ENCODE measurements at places on chromosomes 16 and 17.

- DNase-seq: peak; percentile 1
Observed at GRCh38 chr16:50925758-50926357, 184.0 kb downstream of the CYLD start.

- DNase-seq: no peak
Observed at GRCh38 chr17:57939797-57940196, 15.4 kb downstream of the CUEDC1 start.

DNA sequence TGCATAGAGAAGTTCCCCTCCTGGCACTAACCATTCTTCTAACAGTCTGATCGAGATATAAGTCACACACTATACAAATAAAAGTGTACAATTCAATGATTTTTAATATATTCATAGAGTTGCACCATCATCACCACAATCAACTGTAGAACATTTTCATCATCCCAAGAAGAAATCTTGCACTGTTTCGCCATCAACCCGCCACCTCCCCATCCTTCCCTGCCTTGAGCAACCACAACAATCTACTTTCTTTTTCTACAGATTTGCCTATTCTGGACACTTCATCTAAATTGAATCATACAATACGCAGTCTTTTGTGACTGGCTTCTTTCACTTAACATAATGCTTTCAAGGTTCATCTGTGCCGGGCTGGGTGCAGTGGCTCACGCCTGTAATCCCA, 33.0 kb upstream of the GUCY2D start:
- no peak for DNase-seq

DNA sequence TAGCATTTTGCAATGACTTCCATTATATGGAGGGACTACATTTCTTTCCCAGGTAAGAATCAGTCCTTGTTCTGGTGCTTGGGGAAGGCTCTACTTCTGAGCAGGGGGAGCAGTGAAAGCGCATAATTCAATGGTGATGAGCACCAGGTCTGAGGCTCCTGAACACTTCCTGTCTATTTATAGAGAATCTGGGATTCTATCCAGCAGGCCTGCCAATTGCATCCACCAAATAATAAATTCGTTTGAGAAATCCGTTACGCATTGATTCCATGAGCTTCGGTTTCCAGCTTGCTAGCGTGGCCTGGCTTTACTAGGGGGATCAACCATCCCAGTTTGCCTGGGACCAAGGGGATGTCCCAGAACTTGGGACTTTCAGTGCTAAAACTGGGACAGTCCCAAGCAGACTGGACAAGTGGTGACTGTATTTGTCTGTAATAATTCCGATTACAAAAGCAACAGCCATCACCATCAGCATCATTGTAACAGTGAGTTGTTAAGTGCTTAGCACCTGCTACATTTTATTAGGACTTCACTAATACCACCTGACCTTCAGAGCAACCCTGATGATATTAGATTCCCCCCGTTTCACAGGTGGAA, 349.9 kb downstream of the MAF start:
- no peak for DNase-seq

- DNase-seq: no peak
Observed at GRCh38 chr17:13154930-13155329, 137.1 kb upstream of the ELAC2 start.

DNA sequence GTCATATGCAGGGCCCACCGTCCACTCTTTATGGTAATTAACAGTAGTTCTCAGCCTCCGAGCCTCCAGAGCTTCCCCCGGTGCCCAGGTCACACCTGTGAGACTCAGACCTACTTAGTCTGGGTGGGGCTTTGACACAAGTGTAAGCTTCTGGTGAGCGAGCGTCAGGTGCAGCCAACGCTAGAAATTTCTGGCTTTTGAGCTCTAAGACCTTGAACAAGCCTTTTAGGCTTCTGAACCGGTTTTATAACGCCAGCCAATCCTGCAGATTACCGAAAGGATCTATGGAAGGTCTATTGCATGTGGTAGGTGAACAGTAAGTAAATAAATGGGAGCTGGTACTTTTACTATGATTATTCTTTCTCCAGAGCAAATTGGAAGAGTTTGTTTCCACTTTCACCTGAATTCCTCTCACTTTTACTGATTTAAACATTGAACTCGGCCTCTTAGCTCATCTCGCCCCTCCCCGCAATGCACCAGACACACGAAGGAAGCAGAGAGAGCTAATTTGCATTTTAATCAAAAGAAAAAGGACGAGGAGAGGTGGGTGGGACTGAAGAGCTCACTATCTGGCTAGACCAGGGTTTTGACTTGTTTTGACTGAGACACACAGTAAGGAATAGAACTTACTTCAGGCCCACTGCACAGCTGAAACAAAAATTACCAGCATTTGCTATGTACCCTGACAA, 47.1 kb downstream of the ABAT start:
- no peak for DNase-seq

DNA sequence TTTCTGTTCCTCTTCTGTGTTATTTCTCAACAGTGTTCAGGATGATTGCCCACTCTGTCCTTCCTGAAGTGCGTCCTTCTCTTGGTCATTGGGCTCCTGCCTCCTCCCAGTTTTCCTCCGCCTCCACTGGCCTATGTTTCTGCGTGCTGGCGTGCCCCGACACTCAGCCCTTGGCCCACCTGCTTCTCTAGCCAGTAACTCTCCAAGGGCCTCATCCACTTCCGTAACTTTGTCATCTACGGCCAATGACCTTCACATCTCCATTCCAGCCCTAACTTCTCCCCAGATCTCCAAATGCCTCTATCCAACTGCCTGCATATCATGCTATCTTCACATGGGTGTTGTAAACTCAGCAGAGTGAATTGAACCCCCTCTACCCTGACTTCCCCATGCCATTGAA, 39.6 kb upstream of the RPL38 start:
- no peak for DNase-seq

- no peak for DNase-seq
Observed at GRCh38 chr16:14545346-14545884, 84.6 kb downstream of the PARN start.

GRCh38 chr16:86577314-86577971, 906 bp upstream of the FOXL1 start:
- no peak for DNase-seq

DNA sequence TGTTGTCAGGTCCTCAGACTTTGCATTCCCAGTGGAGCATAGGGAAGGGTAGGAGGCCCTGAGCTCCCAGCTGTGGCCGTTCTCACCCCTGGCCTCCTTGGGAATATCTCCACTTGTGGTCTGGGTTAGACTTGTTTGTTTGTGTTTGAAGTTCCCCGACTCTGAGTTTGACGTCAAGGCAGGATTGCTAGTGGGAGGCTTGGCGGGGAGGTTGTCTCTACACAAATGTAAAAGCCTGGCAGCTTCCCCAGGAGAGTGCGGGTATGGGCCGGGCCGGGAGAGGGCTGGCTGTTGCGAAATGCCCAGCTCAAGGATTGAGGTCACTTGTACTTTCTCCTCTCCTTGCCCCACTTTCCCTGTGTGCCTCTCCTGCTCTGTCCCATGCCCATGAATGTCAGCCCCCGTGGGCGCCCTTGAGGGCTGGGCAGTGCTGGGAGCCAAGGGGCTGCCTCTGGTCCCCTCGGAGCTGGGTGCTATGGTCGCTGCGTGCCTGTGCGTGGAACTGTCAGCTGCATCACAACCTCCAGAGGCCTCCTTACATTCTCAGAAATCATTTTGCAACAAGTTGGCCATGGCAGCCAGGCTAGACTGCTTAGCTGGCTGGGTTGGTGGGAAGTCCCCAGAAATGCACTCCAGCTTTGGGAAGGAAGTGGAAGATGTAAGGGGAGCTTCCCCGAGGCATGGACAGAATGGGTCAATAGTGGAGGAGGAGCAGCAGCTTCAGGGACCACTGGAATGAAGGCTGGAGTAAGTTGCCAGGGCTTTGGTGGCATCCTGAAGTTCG, 84.3 kb downstream of the KSR1 start:
- peak; percentile 58 for DNase-seq

DNA sequence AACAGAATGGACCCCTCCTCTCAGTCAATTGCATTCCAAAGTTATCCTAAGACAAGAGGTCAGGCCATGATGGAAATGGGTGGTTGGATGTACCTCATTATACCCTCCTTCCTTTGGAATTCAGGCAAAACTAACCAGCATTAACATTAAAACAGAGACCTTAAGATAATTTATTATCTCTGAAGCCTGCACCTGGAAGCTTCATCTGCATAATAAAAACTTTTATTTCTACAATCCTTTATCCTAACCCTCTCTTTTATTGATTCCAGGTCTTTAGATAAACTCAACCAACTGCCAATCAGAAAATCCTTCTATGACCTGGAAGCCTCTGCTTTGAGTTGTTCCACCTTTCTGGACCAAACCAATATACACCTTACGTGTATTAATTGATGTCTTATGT, 49.0 kb downstream of the ACSM1 start:
- DNase-seq: no peak

GRCh38 chr17:4931963-4932362, at the start of gene GP1BA:
Gene GP1BA, plus strand, starts transcription at chr17:4932277. Its CDS starts 328 bp downstream, at chr17:4932605.
- no peak for DNase-seq

GRCh38 chr17:57255182-57255775, 1.0 kb upstream of the MSI2 start:
- no peak for DNase-seq

- DNase-seq: no peak
Observed at GRCh38 chr17:47692137-47692894, 1.6 kb upstream of the TBKBP1 start.

- DNase-seq: no peak
Observed at GRCh38 chr17:67751101-67752074, 33.7 kb downstream of the NOL11 start.

DNA sequence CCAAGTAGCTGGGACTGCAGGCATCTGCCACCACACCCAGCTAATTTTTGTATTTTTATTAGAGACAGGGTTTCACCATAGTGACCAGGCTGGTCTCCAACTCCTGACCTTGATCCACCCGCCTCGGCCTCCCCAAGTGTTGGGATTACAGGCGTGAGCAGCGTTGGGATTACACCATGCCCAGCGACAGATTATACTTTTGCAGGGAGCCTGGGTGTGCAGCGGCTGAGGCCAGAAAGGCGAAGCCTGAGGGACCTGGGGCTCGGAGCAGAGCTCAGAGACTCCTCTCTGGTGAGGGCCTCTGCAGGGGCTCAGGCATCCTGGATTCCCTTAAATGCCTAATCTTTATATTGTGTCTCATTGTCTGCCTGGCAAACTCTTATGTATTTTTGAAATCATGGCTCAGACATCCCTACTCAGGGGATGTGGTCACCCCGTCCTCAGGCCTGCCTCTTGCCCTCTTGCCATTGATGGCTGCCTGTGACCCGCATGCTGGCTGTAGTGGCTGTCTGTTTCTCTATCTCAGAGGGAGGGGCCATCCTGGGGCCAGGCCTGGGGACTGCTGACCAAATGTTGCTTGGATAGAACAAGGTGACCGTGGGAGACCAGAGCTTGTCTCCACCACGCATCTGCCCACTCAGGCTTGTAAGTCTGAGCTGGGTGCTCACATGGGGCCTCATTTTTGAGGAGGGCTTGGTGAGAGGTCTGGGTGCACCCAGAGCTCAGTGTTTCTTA, 42.6 kb downstream of the B9D1 start:
- no peak for DNase-seq

DNA sequence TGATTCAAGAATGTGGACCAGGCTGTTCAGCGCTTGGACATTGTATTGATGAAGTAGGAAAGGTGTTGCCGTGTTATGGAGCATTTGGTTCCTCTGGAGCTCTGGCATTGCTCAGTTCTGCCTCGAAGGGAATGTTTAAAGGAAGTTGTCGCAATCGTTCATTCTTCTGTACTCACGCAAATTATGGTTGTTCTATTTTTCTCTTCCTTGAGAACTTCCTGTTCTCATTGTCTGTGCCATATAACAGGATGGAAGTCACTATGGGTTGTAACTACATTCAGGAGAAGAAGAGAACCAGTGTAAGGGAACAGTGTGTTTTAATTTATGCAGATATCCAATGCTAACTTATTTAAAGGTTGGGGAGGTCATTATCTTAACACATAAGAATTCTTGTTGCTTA, 13.0 kb downstream of the PCTP start:
- DNase-seq: no peak

DNA sequence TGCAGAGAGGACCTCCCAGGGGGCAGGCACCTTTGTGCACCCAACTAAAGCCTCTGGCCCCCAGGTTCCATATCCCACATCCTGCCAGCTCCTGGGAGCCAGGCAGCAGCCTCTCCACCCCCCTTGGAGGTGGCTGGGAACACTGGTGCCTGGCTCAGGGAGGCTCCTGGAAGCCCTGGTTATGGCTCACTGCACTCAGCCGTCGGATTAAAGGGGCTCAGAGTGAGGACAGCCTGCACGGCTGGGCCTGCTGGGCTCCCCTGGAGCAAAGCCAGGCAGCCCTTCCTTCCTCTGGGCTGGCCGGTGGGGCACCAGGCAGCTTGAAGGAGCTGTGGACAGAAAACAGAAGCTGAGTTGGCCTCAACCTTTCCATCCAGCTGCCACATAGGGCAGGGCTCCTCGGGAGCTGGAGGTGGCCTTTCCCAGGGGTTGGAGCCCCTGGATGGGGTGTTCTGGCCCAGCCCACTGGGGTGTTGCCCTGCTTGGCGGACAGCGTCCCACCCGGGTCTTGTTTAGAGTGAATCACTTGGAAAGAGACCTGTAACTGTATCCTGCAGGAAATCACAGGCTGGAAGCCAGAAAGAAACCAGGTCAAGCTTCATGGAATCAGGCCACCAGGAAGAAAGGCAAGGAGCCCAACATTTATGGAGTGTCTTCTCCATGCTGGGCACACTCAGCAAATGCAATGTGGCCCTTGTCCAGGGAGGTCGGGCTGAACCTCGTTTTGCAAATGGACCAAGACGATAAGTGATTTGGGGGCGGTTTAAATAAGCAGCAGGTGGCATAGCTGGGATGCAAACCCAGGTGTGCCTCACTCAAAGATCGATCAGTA, 253.3 kb downstream of the SOX9 start:
- DNase-seq: no peak

- DNase-seq: peak; percentile 27
Observed at GRCh38 chr17:30788918-30789317, 35.6 kb downstream of the CRLF3 start.

- DNase-seq: no peak
Observed at GRCh38 chr16:56382459-56382858, 42.9 kb downstream of the AMFR start.

GRCh38 chr17:11589716-11590115, 8.6 kb upstream of the DNAH9 start:
- DNase-seq: no peak

DNA sequence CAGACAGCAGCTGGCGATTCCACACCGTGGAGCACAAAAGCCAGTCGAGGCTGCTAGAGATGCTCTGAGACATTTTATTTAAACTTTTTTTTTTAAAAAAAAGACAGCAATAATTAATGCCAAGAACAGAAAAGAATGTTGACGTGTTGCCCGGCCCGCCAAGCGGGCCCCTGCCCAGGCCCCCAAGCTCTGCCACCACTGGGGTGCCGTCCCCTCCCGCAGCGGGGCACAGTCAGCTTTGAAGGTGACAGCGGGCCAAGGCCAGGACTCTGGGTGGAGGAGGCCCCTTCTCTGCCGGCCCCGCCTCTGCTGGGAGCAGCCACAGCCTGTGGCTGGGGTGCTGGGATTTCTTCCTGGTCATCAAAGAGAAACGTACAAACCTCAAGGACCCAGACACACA, 9.8 kb downstream of the RNF166 start:
- DNase-seq: no peak

Data from fibroblast of skin of left quadriceps (primary cell).